ENCODE measurements at places on chromosomes 12 and 14. TPM values are rescaled to one million over a fixed set of nuclear protein-coding genes. Genes with fewer than 3 reads are reported as not detected.
A peak's percentile ranks its signal among the peaks of the same experiment; 100 is the strongest.

DNA sequence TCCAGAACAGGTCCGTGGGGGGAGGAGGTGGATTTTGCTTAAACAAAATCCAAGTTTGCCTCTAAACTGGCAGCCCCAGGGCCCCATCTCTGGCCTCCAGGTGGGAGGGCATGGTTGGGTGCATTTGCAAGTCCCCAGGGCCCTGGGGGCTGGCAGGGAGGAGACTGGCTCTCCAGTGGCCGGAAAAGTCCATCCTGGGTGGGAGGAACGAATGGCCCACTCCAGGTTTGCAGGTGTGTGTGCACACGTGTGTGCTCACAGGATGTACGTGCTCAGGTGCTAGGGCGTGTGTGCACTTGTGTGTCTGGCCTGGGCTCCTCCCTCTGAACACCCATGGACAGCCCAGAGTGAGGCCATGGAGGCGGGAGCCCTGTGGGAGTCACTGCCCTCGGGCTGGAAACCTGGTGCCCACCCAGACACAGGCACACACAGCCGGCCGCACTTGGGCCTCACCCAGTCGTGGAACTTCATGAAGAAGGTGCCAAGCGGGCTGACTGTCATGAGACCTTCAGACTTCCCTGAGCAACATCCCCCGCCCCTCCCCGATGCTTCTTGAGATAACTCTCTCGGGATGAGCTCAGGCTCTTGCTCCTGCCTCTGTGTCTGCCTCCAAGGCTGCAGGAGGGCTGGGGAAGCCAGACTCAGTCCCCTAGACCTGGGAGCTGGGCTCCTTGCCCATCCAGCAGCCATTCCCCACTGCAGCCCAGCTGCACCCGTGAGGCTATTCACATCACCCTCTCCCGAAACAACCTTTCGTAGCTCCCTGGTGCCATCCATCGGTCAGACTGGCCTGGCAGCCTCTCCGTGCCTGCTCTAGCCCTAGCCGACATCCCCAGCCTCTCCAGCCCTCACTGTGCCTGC lies 9.4 kb downstream of the AHNAK2 start:
- no peak for DNase-seq

DNA sequence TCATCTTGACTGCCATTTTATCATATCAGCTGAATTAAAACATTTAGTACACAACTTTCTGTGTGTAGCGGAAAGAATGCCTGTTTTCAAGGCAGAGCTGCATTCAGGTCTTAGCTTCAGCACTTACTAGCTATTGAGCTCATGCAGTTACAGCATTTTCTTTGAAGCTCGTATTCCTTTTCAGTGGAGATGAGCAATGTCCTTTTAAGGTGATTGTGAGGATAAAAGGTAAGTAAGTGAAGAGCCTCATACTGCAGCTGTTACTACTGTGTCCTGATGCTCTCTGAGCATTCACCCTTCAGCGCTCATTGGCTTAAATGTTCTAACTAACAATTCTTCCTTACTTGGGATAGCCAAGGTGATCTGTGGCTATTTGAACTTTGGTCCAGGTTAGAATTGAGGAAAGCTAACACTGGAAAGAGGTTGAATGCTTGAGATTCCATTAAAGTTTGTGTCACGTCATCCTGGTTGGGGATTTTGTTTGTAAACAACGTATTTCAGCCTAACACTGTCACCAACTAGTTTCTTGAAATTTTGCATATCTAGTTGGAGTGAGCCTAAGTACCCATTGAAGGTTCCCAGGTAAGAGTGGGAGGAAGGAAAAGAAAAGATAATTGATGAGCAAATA lies 71.4 kb downstream of the PAPOLA start:
- no peak for DNase-seq

- DNase-seq: no peak
Observed at GRCh38 chr12:64730588-64730969, 28.6 kb downstream of the GNS start.

GRCh38 chr14:68979021-68979721 lies at the start of gene ACTN1:
Gene ACTN1 (minus strand): TSS chr14:68979302. CDS start chr14:68979056, 246 bp downstream.
- DNase-seq: peak; percentile 96

SIX6 gene
- total RNA-seq: not detected

SRRM4 gene
- not detected for total RNA-seq

GRCh38 chr14:105884808-105885281 lies 358.5 kb downstream of the TMEM121 start:
- no peak for DNase-seq

- no peak for DNase-seq
Observed at GRCh38 chr12:32476446-32476845, 77.1 kb downstream of the FGD4 start.

DNA sequence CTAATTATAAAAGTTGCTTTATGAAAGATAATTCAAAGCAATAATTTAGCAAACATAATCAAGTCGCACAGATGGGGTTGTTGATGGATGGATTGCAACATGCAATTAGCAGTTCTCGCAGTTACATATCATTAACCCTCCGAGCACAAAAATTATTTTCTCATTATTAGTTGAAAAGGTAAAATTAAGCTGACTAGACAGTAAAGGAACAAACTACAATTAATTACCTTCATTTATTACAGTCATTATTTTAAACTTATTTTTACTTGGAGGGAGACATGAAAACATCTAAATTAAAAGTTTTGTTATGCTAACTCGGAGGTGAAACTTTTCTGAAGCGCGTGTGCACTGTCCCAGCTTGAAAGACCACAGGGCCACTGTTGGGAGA lies 146.9 kb downstream of the PHETA1 start:
- DNase-seq: no peak

- DNase-seq: no peak
Observed at GRCh38 chr14:96160913-96161310, 43.7 kb upstream of the BDKRB2 start.

DEGS2 gene
- total RNA-seq: not detected

All from MG63 (cell line).